IMR-90 (cell line): ENCODE measurements at places on chromosomes 3 and 15. TPM values are rescaled to one million over a fixed set of nuclear protein-coding genes. Genes with fewer than 3 reads are reported as not detected.

DNA sequence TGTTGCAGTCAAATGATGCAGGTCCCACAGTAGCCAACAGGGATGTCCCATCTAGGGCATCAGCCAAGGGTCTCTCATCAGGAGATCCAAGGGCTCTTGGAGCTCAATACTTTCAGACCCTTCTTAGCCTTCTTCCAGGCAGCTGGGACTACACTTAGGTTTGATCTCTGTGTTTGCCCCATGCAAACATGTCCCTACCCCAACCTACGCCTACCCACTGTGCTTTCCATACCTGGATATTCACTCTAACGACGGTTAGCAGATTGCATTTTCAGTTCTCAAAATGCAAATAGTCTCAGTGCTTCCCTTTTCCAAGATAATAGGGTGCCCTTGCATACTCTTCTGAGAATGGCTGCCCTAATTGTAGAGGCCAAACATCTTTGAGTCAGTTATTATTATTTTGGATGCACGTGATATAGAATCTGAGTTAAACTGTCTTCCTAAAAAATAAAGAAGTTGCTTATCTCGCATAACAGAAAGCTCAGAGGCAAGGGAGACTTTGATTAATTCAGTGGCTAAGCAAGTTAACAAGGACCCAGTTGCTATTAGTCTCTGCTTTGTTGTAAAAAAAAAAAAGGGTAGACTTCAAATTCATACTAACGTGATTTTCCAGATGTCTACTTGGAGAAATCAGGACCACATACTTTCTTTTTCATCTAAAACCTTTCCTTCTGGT lies 1.0 kb upstream of the CEP70 start:
- peak overlapping the region; percentile 54; the same call in 1 of the 2 replicates for H3K4me3 ChIP-seq
- H3K36me3 ChIP-seq = no peaks in the 10 kb centered on the region
- no peaks in the 10 kb centered on the region for H3K27me3 ChIP-seq
- DNase-seq = no peak
- H3K27ac ChIP-seq = no peak overlapping the region

GRCh38 chr3:35966629-35967464 lies 327.5 kb downstream of the ARPP21 start:
- no peak overlapping the region for H3K4me3 ChIP-seq
- H3K27ac ChIP-seq = no peak overlapping the region
- DNase-seq = no peak

DNA sequence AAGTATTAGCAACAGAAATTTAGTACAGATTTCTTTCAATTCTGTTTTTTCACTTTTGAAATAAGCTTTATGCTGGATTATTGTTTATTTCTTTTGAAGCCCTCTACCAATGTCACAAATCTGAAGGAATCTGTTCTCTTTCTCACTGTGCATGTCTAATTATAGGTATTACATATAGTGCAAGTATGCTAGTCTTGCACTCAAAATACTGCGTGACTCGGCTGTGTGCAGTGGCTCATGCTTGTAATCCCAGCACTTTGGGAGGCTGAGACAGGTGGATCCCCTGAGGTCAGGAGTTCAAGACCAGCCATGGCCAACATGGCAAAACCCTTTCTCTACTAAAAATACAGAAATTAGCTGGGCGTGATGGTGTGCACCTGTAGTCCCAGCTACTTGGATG lies 95.8 kb upstream of the PLAAT1 start:
- no peaks in the 10 kb centered on the region for H3K36me3 ChIP-seq
- no peak overlapping the region for H3K4me3 ChIP-seq
- H3K27ac ChIP-seq = no peak overlapping the region
- no peaks in the 10 kb centered on the region for H3K4me1 ChIP-seq
- H3K27me3 ChIP-seq = no peaks in the 10 kb centered on the region

KCNMB3 gene
- total RNA-seq = 0.72 and 0.83 TPM in 2 replicates

TPRG1 gene
- 0.56 TPM in 1 of 2 replicates, not detected in the other for total RNA-seq

ANKUB1 gene
- not detected in 2 replicates for total RNA-seq
